Fibroblast of lung (primary cell): ENCODE measurements at places on chromosomes 1 and 21.

- no peak for DNase-seq
Observed at GRCh38 chr1:226542623-226543103, 5.9 kb upstream of the STUM start.

GRCh38 chr1:67627906-67628305 is 57.1 kb upstream of the GADD45A start:
- no peak for DNase-seq

- no peak for DNase-seq
Observed at GRCh38 chr1:200030791-200031190, 3.3 kb downstream of the NR5A2 start.

DNA sequence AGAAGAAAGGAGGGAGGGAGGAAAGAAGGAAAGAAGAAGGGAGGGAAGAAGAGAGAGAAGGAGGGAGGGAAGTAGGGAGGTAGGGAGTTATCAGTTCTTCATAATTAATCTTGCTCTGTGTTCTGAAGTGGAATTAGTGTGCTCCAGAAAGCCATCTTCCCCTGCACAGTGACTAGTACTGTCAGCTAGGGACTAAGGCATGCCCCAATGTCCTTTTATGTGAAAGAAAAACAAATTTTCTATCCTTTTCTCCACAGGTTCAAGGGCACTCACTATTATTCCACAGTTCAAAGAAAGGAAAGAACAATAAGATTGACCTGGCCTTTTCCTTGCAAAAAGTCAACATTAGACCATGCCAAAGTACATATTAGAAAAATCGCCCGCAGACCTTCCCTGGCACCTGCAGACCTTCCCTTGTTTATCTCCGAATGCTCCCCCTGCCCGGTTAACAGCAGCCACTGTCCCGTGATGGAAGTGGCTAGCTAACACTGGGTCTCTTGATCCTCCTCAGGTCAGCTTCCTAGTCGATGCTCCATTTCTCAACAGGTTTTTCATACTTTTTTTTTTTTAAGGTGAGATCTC is 107.2 kb upstream of the EDEM3 start:
- no peak for DNase-seq

- DNase-seq: no peak
Observed at GRCh38 chr21:41767606-41768436, 969 bp upstream of the RIPK4 start.

GRCh38 chr21:25370311-25370744 is 237.0 kb downstream of the MRPL39 start:
- peak; percentile 94 for DNase-seq

DNA sequence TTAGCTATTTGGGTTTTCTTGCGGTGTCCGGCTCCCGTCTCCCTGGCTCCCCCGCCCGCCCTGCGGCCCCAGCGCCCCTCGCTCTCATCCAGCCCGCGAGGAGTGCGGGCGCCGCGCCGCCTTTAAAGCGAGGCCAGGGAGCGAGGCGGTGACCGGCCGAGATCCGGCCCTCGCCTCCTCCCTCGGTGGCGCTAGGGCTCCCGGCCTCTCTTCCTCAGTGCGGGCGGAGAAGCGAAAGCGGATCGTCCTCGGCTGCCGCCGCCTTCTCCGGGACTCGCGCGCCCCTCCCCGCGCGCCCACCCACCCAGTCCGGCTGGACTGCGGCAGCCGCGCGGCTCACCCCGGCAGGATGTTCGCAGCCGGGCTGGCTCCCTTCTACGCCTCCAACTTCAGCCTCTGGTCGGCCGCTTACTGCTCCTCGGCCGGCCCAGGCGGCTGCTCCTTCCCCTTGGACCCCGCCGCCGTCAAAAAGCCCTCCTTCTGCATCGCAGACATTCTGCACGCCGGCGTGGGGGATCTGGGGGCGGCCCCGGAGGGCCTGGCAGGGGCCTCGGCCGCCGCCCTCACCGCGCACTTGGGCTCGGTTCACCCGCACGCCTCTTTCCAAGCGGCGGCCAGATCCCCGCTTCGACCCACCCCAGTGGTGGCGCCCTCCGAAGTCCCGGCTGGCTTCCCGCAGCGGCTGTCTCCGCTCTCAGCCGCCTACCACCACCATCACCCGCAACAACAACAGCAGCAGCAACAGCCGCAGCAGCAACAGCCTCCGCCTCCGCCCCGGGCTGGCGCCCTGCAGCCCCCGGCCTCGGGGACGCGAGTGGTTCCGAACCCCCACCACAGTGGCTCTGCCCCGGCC is 492 bp downstream of the HLX start:
- peak; percentile 49 for DNase-seq

- DNase-seq: no peak
Observed at GRCh38 chr1:98923667-98924066, 81.0 kb downstream of the PLPPR5 start.

DNA sequence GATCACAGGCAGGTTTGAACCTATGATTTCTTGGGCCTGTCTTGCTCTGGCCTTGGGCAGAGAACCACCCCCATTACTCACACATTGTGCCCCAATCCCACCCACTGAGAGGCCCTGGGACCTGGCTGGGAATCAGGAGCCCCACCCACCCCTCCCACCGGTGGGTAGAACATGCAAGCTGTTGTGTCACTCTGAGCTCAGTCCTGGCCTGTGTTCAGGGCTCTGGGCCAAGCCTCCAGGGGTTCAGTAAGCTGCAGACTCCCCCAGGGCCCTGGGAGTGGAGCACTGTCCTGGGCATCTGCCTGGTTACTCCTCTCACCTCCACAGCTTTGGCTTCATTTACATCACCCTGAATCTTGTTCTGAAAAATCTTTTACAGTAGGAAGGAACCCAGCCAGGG is 270.5 kb downstream of the RRAGC start:
- peak; percentile 11 for DNase-seq

DNA sequence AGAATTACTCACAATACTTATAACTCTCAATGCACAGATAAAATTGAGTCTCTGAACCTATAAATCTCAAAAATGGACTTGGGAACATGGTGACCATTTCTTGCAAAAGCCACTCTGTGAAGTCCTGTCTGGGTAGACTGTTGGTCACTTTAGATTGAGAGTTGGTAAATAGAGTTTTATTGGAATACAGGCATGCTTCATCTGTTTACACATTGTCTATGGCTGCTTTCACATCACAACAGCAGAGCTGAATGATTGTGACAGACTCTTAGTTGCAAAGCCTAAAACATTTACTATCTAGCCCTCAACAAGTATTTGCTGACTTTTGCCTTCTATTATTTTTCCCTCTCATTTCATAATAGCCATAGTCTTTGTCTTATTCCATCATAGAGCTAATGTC is 24.1 kb upstream of the ASPM start:
- DNase-seq: no peak

DNA sequence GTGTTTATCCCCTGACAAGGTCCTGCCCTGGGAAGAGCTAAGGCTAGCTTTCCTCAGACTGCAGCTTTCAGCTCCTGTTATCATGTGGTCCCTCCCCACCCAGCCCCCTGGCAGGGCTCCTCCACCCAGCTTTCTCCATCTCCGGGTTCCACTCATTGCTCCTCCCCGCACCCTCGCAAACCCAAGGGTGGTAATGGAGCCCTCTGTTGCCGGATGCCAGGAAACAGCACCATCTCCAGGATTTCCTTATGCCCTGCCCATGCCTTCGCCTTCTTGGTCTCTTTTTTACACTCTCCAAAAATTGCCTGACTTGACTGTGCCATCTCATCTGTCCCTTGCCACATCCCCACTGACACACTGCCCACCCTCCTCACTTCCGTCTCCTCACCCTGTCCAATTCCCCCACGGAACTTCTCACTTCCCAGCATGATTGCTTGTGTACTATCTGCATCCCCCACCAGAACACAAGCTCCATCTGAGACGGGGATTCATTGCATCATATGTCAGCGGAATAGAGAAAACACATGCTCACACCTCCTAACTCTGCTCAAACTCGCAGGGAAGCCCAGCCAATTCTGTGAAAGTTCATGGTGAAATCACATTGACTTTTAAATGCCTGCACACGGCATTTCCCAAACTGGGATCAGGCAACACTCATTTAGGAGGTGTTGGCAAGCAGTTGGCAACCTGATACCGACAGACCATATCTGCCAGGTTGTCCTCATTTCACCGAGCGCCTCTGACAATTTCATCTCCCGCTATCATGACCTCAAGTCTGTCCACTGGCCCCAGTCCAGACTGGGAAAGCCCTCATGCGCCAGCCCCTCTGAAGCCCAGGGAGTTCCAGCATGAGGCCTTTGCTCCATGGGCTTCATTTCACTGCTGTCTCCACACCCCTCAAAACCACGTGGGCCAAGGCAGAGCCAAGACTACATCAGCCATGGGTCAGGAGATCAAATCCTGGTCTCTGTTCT is 201.1 kb downstream of the MATN1 start:
- peak; percentile 64 for DNase-seq

- DNase-seq: no peak
Observed at GRCh38 chr21:40964691-40965090, 117.7 kb upstream of the DSCAM start.

- no peak for DNase-seq
Observed at GRCh38 chr1:192940658-192941057, 118.5 kb downstream of the UCHL5 start.

DNA sequence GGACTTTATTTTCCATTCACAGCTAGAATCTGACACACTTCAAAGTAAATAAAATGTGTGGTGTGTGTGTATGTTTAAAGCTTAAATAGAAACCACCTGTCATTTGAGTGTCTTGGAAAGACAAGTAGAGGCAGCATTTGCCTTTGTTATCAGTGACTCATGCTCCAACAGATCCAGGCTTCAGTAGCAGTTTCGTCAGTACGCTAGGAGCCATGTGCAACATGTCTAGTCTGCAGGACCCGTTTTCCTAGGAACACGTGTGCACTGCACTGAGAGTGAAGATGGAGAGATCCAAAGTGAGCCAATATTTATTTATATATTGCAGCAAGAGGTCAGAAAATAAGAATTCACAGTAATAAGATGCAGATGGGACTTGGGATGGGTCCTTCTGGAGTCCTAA is 41.8 kb downstream of the SGIP1 start:
- peak; percentile 94 for DNase-seq

DNA sequence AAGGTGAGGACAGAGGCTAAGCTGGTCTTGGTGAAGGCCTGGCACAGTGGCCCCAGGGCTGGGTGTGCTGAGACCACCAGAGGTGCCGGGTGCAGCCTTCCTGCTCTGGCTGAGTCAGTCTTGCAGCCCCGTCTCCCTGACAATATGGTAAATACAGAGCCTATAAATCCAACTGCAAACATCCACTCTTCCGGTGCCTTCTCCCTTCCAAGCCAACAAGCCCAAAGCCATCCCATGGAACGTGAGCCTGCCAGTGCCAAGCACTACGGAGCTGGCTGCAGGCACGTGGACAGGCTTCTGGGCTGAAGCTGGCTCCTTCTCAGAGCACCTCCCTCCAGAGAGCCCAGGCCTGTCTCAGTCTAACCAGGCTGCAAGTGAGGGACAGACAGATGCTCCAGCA is 70.0 kb downstream of the TRABD2B start:
- DNase-seq: no peak

DNA sequence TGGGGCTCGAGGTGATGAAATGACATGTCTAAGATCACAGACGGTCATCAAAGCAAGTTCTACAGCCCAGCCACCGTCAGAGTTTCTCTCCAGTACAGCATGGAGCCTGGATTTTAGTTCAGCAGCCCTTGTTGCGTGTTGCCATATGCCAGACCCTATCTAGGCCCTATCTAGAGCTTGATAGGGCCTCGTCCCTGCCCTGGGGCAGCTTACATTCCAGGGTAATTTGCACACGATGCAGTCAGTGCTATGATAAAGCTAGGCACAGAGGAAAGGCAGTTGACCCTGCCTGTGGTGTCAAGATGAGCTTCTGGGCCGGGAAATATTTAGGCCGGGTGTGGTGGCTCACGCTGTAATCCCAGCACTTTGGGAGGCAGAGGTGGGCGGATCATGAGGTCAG is 18.9 kb downstream of the ETV3L start:
- DNase-seq: no peak

DNA sequence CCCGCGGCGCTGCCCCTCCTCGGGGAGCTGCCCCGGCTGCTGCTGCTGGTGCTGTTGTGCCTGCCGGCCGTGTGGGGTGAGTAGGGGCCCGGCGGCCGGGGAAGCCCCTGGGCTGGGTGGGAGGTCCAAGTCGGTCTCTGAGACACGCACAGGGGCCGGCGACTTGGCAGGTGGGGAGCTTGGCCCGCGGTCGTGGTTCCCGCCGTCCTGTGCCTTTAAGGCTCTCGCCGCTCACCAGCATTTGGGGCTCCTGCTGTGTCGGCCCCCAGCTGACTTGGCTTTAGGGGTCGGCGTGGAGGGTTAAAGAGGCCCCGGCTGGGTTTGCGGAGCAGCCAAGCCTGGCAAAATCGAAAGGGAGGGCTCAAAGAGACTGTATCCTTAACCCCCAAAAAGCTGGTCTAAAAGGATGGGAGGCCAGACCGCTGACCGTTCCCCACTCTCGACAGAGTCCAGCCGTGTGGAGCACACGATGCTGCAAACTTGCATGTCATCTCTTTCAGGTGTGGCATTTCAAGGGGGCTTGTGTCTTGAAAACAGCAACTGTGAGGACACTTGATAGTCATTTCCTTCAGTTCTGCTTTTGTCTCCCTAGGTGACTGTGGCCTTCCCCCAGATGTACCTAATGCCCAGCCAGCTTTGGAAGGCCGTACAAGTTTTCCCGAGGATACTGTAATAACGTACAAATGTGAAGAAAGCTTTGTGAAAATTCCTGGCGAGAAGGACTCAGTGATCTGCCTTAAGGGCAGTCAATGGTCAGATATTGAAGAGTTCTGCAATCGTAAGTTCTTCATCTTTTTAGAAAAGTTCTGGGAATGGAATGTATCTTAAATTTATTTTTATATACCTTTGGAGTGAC is 540 bp downstream of the CD55 start:
- DNase-seq: peak; percentile 9

DNA sequence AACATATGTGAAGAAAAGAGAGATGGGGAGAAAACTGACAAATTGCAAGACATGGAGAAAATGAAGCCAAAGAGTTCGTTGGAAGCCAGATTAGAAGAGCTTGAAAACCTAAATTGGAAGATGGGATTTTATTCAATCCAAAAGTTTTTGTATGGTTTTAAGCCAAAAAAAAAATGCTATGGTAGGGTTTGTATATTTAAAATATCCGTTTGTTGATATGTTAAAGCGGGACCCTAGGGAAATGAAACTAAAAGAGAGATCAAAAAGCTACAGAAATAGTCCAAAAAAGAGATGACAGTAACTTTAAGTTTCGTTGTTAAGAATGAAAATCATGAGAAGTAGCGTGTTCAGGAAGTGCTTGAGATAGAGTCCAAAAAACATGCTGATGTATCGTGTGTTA is 617.7 kb upstream of the ADGRL2 start:
- peak; percentile 9 for DNase-seq

DNA sequence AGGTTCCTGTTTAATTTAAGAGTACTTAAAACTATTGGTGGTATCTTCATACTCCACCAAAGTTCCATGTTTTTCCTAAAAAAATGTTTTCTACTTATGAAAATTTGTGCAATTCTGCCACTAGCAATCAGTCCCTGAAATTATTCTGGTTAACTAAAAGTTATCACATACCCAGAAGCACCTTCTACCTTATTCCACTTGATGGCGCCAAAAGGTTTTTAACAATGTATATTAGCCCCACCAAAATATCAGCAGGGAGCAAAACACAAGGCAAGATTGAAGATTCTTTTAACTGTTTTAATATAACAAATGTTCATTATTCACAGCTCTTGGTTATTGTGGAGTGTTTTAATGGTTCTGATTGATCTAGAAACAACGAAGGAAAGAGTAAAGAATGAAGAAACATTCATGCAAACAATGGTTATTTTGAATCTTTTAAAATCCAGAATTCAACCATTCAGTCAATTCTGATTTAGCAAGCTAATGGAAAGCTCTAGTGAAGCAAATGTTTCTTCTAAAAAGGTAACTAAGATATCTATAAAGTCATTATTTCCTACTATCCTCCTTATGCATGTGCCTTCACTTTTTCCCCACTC is 67.2 kb downstream of the TTLL7 start:
- peak; percentile 72 for DNase-seq

GRCh38 chr1:217895841-217896240 is 264.7 kb downstream of the SPATA17 start:
- no peak for DNase-seq

GRCh38 chr1:147243228-147243685 is 773 bp downstream of the CHD1L start:
- DNase-seq: no peak
